NCI-H2081 (cell line): ENCODE measurements at places on chromosomes 1 and 21.

DNA sequence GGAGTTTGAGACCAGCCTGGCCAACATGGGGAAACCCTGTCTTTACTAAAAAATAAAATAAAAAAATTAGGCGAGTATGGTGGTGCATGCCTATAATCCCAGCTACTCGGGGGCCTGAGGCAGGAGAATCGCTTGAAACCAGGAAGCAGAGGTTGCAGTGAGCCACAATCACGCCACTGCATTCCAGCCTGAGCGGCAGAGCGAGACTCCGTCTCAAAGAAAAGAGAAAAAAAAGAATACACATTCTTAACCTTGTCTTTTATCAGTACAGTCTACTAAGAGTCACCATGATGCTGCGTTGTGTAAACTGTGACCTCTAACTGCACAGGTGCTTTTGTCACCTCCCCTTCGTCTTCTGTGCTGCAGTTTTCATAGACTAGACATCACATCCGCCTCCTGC lies 37.2 kb downstream of the PCNT start:
- no peak for DNase-seq

DNA sequence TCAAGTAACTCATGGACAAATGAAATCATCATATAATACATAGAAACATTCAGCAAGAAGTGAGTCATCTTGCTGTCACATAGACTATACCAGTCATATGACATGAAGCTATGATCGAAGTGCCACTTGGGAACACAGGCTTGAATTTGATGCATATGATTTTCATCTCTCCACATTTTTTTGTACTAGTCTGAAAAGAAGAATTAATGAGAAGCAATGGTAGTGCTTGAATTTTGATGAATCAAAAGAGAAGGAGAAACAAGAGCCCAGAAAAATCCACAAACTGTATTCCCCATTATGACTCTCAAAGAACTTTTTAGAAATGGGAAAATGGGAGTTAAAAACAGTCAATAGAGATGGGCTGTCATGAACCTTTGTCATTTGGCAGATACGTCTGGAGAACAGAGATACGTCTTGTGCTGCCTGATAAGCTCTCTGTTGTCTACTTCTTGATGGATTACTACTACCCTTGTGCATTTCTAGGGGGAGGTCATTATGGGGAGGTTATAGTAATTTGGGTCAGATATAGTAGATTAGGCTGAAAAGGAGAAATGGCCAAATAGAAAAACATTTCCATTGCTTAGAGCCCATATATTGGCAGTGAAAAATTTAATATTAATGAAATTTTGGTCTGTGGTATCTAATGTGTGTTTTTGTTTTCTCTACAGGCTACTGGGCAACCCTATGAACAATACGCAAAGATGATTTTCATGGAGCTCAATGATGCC lies 8.0 kb upstream of the LEPR start:
- DNase-seq: no peak

- DNase-seq: peak; percentile 7
Observed at GRCh38 chr1:239555350-239555749, 169.0 kb downstream of the CHRM3 start.

DNA sequence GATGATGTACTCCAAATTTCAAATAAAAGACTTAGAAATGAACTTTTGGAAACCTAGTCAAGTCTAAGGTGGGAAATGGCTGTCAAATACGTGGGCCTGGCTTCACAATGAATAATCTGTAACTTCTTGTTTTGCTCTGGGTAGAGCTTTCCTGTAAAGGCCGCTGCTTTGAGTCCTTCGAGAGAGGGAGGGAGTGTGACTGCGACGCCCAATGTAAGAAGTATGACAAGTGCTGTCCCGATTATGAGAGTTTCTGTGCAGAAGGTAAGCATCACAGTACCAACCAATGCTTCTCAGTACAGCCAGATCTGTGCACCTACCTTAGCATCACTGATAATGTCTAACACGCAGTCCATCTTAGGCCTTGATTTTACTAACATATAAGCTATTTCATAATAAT lies 73.6 kb downstream of the TPR start:
- DNase-seq: no peak

DNA sequence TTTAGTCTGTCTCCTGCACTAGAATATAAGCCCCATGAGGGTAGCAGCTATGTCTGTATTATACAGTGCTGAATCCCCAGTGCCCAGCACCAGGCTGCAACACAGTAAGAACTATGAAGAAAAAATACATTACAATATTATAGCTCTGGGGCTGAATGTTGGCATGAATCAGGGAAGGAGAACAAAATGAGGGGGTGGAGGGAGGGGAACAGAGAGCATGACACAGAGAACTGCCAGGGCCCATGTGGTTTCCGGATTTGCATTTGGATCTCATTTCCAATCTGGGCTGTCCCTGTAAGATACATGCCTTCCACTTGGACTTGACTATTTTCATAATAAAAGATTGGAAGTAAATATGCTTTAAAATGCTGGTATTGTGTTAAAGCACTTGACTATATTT lies 35.8 kb downstream of the C1orf198 start:
- DNase-seq: no peak
